HCEC 1CT (cell line): ENCODE measurements at places on chromosomes 7 and 10.
A peak's percentile ranks its signal among the peaks of the same experiment; 100 is the strongest.

DNA sequence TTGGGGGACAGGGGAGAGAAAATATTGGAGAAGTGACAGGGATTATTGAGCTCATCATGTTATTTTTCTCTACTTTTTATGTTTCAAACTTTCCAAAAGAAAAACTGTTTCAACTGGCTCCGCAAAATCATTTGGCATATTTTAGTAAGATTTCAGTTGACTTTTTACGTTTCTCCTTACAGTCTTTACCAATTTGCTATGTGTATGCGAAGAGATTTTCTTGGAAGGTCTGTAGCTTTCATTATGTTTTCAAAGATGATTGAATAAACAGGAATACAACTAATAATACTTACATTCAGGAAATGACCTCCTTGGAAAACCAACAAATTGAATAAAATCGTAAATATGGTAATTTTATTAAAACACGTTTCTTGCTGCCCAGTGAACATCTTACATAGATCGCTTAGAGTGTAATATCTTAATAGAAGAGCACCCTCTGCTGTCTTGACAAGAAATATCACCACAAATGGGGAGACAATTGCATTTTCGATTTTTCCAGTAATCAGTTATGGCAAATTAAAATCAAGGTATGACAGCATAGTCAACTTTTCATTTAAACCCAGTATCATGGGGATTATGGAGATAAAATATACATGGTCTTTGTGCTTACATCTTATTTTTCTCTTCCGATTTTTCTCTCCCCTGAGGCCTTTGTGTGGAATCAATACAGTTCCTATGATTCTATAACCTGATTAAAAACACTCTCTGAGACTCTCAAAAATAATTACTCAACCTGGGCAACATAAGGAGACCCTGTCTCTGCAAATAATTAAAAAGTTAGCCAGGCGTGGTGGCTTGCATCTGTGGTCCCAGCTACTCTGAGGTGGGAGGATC is 43.1 kb downstream of the MBL2 start:
- DNase-seq = peak; percentile 37

- no peak for DNase-seq
Measured at GRCh38 chr7:47271749-47272148, 310.2 kb downstream of the TNS3 start.

DNA sequence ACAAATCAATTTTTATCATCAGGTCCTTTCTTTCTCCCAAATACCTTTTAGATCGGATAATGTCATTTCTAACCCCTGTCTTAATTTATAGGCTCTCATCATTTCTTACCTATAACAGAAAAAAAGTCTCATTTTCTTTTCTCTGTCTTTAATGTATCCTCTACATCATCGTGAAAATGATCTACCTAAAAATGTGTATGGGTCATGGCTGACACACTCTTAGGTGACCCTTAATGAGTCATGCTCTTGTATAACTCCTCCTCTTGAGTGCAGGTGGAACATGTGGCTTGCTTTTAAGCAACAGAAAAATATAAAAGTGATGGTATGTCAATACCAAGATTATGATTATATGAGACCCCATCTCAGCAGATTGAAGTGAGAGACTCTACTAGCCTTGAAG is 139.4 kb downstream of the SEMA3C start:
- peak; percentile 24 for DNase-seq

- DNase-seq = peak; percentile 4
Measured at GRCh38 chr7:16293669-16294425, 127.5 kb downstream of the CRPPA start.

DNA sequence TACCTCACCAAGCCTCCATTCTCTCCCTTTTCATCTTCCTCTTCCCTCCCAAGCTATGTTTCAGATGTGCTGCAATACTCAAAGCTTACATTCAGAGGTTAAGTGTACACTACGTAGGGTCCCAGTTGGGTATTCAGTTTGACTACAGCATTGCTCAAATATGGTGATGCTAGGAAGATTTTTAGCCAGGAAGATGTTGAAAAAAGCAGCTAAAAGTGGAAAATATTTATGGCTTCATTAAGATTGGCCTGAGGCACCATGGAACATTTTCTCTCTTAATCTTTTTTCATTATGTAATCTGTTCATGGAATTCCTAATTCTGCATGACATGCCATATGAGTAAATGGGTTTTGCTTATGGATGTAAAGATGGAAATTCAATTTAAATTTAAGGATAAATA is 72.0 kb upstream of the ABCB5 start:
- no peak for DNase-seq

- DNase-seq = no peak
Measured at GRCh38 chr10:102375250-102375649, 20.3 kb upstream of the NFKB2 start.

DNA sequence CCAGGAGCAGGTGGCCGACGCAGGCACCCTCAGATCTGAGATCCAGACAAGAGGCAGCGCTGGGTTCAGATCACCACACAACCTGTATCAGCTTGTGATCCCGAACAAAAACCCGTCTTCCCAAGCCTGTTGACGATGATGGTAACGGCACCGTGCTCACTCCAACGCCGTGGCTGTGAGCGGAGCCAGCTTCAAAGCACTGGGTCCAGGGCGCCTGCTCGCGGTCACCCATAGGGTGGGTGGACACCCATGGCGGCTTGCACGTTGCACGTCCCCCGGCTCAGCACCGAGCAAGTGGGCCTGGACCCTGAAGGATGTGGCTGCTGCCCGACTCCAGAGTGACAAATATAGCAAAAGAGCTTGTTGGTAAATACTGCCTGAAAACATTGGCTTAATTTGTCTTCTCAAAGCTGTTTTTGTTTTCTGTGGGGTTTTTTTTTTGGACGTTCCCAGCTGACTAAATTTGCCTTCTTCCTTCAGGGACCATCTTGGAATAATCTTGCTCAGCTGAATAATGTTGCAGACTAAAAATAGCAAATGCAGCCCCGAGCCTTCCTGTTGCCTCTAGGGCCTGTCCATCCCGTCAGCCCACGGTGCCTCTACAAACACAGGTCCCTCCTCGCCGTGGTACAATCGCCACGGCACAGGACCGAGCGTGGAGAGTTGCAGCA is 41.0 kb downstream of the FOXK1 start:
- DNase-seq = no peak

DNA sequence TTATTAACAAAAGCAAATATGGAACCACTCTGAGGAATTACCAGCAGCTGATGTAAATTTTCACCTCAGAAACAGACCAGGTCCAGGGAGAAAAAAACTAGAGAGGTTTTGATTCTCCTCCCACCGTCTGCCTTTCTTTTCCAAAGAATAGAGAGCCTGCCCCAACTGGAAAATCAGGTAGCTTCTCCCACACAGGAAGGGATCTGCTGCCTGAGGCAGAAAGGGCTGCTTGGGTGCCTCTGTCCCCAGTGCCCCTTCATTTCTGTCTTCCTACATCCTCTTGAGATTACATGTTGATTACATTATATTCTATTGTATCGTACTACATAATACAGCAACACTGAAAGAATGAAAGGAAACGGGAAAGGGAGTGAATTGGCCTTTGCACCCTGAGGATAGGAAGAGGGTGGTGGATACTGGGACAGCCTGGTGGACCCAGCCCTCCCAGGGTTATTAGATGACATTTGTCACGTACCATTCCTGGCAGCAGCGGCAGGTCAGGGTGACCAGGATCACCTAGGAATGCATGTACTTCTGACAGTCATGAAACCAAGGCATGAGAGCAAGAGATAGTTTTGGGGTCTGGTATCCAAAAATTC is 8.9 kb downstream of the ST8SIA6 start:
- DNase-seq = no peak

GRCh38 chr7:28033386-28033785 is 147.2 kb downstream of the JAZF1 start:
- no peak for DNase-seq

GRCh38 chr10:69869291-69869961 is 67.7 kb downstream of the COL13A1 start:
- DNase-seq = peak; percentile 65

DNA sequence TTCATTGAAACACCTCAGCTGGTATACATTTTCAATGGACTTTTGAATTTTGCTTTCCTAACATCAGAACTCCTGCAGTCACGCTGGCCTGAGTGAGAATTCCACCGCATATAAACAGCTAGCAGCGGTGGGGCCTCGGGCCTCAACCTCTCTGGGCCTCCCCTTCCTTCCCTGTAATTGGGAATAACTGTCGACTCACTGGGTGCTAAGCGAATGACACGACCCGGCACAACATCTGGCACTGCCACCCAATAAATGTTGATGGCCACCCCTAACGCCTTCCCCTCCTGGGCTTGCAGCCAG is 670 bp downstream of the RCC1L start:
- DNase-seq = no peak

DNA sequence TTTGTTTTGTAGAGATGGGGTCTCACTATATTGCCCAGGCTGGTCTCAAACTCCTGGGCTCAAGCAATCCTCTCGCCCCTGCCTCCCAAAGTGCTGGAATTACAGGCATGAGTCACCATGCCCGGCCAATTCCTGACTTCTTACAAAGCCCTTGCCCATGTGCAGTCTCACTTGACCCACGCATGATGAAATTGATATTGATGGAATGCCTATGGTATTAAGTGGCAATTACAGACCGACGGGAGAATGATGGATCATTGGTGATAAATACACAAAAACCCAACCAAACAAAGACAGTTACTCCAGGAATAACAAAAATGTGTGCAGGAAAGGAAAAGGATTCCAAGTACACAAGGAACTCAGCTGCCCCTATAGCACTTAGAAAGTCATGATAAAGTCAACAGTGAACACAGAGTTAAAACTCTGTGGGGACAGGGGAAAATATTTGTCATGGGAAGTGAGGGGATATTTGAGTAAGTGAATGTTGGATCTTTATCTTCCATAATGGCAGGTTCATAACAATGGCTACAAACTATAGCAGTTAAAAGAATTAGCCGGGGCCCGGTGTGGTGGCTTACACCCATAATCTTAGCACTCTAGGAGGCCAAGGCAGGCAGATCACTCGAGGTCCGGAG is 21.6 kb downstream of the HIP1 start:
- DNase-seq = peak; percentile 88

- DNase-seq = no peak
Measured at GRCh38 chr7:75962607-75963380, 31.6 kb downstream of the TMEM120A start.

- DNase-seq = no peak
Measured at GRCh38 chr10:77898323-77899079, 28.1 kb downstream of the DLG5 start.

- no peak for DNase-seq
Measured at GRCh38 chr7:62361-63116, 129.8 kb upstream of the FAM20C start.

- DNase-seq = peak; percentile 65
Measured at GRCh38 chr10:34723750-34724149, 91.3 kb downstream of the PARD3 start.

GRCh38 chr10:43174969-43175368 is 36.7 kb downstream of the CSGALNACT2 start:
- DNase-seq = no peak
